ENCODE measurements at places on chromosomes 6 and 20.

GRCh38 chr6:111806165-111806547 is 67.1 kb downstream of the FYN start:
- DNase-seq, result no peak

DNA sequence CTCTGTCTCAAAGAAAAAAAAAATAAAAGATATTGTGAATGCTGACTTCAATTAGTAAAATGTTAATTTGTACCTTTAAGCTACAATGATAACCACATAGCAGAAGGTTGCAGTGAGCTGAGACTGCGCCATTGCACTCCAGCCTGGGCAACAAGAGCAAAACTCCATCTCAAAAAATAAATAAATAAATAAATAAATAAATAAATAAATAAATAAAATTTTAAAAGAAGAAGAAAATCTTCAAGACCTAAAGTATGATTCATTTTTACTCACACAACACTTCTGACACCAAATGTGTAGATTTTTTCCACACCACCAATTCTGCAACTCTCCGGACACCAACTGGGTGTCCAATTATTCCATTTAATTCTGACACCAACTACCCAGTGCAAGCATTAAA is 28.8 kb upstream of the MBOAT1 start:
- DNase-seq, result no peak

GRCh38 chr6:90214461-90214860 is 82.2 kb downstream of the BACH2 start:
- DNase-seq, result no peak

GRCh38 chr20:12413116-12413515 is 495.4 kb downstream of the BTBD3 start:
- no peak for DNase-seq

DNA sequence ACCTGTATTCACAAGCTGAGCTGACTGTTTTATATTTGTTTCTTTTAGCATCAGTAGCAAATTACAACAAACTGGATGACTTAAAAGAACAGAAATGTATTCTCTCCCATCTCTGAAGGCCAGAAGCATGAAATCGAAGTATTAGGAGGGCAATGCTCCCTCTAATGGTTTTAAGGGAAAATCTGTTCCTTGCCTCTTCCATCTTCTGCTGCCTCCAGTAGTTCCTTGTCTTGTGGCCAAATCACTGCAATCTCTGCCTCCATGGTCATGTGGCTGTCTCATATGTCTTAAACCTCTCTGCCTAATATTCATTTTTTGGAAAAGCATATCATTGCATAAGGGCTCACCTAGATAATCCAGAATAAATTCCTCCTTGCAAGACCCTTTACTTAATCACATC is 25.2 kb upstream of the ASCC3 start:
- DNase-seq, result no peak

DNA sequence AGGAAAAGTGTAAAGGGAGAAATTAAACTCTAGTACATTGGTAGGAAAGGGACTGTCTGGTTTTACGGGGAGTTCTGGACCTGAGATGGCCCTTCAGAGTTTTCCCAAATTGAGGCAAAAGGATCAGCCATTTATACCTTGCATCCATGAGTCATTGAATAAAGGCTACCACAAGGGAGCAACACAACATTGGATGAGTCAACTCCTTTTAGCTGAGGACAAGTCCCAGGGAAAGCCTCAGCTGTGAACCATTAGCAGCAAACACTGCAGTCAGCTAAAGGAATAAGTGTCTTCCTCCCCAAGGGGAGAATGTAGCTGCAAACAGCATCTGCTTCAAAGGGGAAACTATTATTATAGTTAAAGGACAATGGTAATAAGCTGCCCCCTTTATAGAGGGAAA is 468.7 kb upstream of the ID4 start:
- DNase-seq, result no peak

- DNase-seq, result no peak
These were observed 4.1 kb downstream of the FAM210B start for GRCh38 chr20:56362833-56363413.

- DNase-seq, result no peak
These were observed 631.4 kb downstream of the CDH26 start for GRCh38 chr20:60589623-60590022.

DNA sequence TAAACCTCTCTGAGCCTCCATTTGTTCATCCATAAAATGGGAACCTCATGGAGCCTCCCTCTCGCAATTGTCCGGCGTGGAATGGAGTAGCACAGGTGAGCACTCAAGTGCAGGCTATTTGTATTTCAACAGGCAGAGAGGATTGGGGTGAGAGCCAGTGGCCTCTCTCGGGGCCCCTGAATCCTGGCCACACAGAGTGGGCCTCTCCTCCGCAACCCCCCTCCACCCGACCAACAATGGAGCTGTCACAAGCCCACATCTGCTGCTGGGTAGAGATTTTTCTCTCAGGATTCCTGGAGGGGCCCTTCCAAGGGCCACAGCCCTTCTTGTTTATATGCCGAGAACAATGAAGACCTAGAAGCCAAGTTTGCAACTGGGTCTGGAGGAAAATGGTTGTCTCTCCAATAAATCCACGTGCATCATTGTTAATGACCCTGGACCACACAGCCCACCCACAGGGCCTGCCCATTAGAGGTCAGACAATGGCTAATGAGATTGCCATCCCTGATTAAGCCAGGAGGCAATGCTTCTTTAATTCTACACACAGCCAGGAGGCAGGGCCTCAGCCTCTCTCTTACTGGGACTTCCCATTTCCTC is 233.0 kb downstream of the ANKRD60 start:
- DNase-seq, result no peak

DNA sequence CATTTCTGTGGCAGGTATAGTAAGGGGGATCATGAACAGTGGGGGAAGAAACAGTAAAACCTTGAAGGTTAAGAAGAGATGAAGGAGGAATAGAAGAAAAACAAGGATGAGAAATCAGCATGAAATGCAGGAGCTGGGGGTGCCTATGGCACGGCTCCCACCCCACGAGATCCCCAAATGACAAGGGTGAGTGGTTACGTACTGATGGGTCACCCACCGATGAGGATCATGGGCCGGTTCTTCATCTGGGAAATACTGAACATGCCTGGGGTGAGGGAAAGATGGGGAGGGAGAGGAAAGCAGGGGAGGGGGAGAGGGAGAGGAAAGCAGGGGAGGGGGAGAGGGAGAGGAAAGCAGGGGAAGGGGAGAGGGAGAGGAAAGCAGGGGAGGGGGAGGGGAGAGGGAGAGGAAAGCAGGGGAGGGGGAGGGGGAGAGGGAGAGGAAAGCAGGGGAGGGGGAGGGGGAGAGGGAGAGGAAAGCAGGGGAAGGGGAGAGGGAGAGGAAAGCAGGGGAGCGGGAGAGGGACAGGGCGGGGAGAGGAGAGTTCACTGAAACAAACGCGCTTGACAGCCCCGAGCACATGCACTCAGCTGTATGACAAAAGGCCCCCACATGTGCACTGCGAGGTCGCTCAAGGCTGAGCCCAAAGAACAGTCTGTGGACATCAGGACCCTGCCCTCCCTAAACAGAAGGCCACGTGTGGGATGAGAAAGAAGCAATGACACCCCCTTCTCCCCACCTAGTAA is 25.3 kb downstream of the MOCS1 start:
- DNase-seq, result no peak

- no peak for DNase-seq
These were observed 23.8 kb downstream of the NRSN1 start for GRCh38 chr6:24149836-24150235.
